ENCODE measurements at places on chromosomes 3 and 15.

GRCh38 chr3:186427627-186428281 is 65.7 kb upstream of the DGKG start:
- DNase-seq = no peak

DNA sequence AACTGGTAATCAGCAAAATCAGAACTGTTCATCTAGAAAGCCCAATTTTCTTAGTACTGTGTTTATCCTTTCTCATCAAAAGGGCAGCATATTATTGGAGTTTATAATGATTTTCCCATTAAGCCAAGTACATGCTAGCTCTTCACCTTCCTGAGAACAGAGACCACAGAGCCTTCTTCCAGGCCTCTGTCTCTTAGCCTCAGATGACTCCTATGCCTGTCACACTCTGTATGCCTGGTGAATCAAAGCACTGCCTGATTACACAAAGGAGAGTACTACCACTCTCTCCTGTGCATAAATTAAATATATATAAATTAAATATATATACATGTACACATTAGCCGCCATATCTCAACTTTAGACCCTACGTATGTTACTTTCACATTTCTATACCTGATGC is 636.1 kb downstream of the NTRK3 start:
- no peak for DNase-seq

DNA sequence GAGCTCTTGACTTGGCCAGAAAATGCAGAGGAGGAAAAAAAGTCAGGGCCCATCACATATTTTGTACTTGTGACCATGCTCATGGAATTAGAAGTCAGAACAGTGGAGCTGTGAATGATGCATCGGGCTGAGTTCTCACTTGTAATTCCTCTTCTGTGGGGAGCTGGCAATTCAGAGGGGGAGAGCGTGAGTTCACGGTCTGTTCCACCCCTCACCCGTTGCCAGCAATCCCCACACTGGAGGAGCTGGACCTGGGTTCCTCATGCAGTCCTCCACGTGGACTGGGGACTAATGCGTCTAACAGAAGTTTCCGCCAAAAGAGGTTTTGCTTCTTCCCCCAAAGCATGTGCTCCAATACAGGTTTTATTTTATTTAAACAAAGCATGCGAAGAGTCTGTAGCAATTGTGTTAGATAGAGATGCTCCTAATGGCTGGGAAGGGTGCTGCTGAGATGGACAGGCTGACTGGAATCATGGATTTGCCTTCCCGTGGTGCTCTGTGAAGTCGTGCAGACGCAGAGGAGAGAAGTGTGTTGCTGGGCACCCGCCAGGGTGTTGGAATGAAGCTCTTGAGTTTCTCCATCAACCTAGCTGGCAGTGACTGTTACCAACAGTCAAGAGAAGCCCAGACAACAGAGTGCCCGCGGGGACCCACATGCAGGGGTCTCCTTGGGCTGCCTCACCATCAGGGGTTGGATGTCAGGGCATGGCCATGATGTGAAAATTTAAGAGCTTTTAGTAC is 77.4 kb upstream of the PCSK6 start:
- DNase-seq = no peak

DNA sequence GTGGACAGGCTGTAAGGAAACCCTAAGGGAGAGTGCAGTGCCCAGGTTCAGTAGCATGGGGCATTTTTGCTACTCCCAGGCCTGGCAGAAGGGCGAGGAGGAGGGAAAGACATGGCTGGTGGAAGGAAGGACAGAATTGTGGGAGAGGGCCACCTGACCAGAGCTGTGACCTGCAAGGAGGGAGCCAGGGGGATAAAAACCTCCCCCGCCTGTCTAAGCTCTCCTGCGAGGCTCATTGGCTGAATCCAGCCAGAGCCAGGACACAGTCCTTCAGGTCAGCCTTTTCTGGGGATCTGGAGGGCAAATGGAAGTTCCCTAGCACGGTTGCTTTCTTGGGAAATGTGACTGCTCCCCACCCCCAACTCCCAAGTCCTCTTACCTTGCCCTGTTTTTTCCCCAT is 13.3 kb upstream of the ANKDD1A start:
- no peak for DNase-seq

DNA sequence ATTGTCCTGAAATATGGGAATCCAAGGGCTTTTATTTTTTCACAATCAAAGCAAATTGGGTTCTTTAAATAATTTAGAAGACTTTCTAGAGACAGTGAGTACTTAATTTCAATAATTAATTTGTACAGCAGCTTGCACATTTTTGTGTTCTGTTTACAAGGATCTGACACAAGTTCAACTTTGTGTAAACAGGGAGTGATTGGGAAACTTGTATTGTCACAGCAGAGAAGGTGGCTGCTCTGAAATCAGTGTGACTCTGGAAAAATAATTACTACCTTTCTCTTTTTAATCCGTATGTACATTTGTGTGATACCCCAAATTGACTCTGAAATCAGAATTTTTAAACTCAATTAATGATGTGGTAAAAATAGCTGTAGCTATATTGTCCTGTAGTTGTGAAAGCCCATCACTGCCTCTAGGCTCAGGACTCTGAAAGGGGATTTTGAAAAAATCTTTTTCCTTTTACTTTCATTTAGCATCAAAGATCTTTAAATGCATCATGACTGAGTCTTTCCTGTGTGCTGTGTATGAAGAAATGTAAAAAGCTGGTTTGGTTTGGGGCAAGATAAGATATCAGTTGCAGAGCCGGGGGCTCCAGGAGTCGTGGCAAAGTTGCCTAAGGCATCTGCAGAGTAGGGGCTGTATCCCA is 45.1 kb downstream of the MFSD1 start:
- no peak for DNase-seq

DNA sequence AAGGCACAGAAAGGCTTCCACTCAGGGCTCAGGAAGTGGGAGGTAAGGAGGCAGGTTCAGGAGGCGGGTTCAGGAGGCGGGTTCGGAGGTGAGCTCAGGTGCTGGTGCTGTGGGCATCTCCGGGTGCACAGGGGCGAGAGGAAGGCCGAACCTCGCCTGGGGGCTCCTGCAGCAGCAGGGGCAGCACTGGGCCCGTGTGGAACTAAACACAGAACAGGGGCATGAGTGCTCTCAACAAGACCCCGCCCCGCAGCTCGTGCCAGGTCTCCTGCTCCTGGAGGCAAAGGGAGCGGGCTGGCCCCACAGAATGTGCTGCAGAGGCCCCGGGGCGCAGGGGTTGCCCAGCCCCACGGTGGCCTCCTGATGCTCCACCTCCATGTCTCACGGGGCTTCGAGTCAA is 13.7 kb downstream of the ZDHHC19 start:
- no peak for DNase-seq

GRCh38 chr3:187963677-187964385 is 190.1 kb upstream of the LPP start:
- DNase-seq = no peak

DNA sequence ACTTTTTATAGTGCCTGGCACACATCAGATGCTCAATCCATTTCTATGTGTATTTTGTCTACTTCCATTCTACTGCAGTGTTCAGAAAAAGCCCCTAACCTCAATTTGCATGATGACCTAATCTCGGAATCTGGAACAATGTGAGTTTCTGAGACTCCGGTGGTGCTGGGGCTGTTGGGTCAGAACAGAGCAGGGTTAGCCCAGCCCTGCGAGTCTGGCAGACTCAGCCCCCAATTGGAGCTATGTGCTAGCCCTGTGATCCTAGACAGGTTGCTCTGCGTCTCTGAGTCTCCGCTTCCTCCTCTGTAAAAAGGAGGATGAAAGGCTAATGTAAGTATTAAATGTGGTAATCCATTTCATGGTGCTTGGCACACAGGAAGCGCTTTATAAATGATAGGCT is 95.0 kb upstream of the ICE2 start:
- DNase-seq = no peak

GRCh38 chr3:40237889-40238571 is 71.5 kb upstream of the EIF1B start:
- DNase-seq = no peak

DNA sequence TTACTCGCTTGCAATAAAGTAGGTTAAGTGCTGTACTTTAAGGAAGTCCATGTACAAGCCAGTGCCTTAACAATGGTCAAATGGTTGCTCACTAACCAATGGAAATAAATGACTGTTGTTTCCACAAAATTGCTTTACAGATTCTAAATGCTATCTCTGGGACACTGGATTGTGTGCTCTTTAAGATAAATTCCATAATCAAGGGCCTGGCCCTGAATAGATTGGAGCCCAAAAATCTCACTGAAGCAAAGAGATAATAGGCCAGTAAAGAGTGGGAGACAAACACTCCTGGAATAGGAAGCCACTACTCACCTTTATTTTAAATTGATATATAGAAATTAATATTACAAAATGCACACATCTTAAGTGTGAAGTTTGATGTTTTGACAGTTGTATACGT is 62.4 kb upstream of the GOLGA6B start:
- DNase-seq = no peak

DNA sequence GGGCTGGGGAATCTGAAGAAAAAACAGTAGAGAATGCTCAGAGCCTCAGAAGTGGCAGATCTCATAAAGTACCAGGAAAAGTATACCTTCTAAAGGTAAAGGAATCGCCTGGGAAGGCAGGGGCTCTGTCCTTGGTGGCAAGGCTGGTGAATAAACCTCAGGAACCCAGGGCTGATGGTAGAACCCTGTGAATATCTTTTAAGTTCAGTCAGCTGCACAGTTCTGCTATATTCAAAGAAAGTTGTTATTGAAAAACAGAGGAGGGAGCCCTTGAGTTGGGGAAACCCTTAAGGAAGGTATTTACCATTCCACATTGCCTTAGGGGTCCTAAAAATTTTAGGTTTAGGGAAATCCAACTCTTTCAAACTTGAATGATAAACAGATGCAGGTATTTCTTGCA is 31.2 kb downstream of the ZPLD1 start:
- no peak for DNase-seq

- DNase-seq = no peak
Measured at GRCh38 chr3:124600765-124601164, 129.5 kb upstream of the UMPS start.

GRCh38 chr3:122609798-122610559 is 32.5 kb downstream of the PARP15 start:
- DNase-seq = no peak

DNA sequence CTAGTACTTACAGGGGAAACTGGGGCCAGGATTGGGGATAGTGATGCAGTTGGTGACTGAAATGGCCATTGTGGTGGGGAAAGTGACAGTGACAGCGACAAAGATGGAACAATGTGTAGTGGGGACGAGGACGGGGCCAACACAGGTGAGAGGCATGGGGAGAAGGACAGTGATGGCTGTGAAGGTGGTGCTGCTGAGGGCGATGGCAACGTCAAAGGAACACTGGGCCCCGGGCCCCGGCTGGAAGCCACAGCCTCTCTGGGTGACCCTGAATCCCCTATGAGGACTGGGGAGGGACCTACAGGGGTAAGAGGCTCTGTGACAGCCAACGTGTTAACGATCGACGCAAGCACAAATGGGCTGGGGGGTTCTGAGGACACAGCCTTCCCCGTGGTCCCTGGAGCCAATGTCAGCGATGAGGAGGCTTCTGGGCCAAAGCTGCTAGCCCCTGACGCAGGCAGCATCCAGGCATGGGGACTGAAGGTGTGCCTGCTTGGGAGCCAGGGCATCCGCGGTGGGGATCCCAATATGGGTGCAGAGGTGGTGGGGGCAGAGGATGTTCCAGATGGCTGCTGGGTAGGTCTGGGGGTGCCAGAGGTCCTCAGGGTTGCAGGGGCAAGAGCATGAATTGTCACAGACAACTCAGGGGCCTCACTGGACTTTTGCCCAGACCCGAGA is 25.2 kb upstream of the GOLGA6C start:
- no peak for DNase-seq

DNA sequence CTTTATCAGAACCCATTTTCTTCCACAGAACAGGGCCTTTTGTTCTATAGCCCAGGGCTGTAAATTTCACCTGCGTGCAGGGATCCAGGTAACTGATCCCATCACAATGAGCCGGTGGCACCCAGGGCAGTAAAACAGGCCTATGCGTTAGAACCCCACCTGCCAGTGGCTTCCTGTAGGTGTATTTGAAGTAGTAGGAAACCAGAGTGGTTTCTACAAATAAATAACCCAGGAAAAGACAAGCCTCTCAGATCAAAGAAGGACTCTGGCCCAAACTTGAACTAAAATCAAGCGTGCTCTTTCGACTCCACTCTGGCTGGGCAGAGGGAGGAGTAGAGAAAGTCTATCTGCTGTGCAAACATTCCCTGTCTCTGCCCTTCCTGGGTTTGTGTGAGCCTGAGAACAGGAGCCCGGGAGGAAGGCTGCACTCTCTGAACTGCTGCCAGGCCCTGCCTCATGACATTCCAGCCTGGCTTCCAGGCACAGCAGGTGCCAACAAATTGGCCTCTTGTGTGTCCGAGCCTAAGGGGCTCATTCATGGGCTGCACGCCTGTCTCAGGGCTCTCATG is 77.7 kb downstream of the CEMIP start:
- DNase-seq = no peak

DNA sequence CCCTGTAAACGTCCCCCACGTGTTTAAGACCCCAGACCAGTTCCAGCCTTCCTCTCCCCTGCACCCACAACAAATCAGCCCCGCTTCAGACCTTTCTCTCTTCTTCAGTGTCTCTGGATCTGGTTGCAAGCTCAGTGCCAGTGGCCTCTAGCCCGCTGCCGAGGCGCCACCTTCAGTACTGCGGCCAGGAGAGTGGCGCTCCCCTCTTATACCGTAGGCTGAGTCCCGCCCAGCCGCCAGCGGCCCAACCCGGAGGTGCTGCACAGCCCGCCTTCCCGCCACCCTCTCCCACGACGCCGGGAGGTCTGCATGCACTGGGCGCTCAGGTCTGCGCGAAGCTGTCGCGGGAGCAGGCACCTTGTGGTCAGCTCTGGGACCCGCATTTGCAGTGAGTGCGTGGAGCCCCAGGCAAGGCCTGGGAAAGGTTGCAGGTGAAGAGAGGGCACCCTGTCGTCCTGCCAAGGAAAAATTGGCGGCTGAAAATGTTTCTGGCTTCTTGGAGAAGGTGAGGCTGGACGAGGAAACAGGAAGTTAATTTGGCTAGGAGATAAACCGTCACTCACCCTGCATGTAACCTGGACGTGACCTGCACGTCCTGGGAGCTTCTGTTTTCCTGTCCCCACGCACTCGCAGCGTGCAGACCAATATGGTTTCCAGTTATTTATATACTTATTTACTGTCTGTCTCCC is at the start of gene C2CD4B:
Gene C2CD4B (minus strand): TSS at position 182 of the 689 bp plus-strand sequence. CDS start 301 bp downstream, outside the sequence.
- no peak for DNase-seq

DNA sequence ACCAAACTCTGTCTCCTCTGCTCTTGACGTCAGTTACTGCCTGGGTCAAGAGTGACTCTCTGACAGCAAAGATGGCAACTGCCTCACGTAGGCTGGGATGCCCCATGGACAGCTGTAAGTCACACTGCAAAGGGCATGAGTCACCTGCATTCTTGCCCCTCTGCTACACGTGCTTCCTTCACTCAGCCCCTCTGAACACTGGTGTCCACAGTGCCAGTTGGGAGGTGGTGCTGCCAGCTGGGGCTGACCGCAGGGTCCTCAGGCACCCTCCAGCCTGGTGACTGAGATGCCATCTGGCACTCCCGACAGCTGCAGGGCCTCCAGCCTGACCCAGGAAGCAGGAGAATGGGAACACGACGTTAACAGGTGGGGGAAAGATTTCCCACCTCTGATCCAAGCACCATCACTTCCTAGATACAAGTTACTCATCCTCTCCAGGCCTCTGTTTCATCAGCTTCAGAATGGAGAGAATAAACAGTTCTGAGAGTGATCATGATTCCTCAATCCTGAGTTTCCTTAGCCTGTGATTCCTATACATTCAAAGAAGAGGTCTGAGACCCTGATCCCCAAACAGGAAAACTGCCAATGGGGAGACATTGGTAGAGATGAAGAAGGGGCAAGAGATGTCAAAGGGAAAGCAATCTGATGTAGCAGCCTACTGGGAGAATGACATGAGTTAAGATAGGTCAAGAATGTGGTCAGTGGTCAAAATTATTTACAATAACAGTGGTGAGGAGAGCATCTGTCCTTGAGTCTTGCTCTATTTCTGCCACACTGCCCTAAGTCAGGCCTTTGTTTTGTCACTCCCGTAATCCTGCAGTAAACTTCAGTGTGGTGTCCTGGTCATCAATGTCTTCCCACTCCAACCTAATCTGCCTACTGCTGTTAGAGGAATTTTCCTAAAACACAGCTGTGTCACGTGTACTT is 86.1 kb upstream of the BCL6 start:
- no peak for DNase-seq
